ENCODE measurements at places on chromosomes 2 and 18.

DNA sequence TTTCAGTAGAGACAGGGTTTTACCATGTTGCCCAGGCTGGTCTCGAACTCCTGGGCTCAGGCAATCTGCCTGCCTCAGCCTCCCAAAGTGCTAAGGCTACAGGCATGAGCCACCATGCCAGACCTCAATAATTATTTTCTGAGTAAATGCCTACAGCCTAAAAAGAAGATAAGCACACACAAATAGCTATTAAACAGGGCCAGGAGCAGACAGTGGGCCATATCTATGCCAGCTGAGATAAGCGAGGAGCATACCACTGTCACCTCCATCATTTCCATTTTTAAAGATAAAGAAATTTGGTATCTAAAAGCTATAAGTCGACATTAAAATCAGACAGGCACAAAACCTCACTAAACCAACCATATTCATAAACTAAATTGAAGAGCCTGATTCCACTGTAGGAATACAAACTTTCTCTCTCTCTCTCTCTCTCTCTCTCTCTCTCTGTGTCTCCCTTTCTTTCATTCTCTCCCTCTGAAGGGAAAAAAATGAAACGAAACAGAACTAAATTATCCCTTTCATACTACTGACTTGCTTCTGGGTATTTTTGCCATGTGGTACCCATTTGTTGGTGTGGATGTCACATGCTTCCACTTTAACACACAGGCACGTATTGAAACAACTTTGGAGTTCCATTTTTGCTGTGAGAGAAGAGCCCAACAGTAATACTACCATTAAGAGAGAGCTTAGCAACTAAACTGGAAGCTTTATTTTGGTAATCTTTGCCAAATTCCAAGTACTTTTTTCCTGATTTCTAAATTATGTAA, 51.0 kb downstream of the FARSB start:
- no peak for DNase-seq

DNA sequence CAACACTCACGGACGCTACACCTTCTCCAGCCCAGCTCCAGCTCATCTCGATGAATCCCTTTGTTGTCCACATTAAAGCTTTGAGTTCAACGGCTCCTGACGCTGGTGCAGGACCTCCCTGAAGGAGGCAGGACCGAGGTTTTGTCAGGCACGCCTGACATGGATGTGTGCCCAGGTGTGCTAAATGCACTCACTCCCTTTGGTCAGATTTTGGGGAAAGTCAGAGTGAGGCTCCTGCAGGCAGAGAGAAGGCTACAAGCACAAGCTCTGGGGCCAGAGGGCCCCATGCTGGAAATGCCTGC, 78.6 kb downstream of the NDUFA10 start:
- no peak for DNase-seq

- no peak for DNase-seq
Observed at GRCh38 chr2:42908518-42909200, 116.3 kb upstream of the HAAO start.

DNA sequence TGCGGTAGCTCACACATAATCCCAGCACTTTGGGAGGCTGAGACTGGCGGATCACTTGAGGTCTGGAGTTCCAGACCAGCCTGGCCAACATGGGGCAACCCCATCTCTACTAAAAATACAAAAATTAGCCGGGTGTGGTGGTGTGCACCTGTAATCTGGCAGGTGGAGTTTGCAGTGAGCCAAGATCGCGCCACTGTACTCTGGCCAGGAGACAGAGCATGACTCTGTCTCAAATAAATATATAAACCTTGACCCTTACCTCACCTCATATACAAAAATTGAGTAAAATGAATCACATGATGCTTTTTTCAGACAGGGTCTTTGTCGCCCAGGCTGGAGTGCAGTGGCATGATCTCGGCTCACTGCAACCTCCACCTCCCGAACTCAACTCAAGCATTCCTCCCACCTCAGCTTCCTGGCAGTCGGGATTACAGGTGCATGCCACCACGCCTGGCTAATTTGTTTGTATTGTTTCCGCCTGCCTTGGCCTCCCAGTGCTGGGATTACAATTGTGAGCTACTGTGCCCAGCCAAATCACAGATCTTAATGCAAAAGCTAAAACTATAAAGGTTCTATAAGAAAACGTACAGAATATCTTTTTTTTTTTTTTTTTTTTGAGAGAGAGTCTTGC, 25.3 kb downstream of the XPO1 start:
- no peak for DNase-seq

DNA sequence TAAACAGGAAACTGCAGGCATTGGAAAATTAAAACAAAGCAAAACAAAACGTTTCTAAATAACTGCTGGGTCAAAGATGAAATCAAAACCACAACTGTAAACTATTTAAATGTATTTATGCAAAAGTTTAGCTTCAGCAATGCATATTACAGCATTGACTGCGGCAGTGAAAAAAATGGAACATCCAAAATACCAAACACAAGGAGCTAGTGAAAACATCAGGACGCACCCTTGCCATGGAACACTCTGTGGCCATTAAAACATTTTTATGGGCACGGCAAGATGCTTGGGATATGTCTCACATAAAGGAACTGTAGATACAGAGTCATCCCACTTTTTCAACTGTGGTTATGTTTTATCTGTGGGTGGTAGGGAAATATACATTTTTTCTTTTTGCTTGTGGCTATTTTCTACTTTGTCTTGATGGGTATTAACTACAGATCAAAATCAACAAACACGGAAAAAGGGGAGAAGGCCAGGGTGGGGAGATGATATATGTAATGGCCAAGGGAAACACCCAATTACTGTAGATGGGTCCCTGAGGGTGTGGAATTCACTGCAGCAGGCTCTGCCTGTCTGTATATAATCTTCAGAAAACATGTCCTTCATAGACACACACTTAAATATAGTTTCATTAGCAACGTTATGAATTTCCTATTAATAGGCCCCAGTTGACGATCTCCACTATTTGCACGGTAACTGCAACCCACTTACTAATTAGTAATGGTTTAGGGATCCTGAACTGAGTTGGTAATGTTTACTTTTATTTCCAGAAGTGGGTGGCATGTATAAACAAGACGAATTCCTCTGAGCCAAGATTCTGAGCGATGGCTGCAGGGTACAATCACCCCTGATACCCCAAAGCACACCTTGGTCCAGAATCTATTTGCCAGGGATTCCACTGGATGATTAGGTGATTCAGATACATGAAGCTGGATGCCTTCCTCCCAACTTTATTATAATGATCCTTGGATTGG, 110.5 kb downstream of the ACKR3 start:
- DNase-seq = no peak

- no peak for DNase-seq
Observed at GRCh38 chr2:19752500-19752899, 149.3 kb downstream of the TTC32 start.

DNA sequence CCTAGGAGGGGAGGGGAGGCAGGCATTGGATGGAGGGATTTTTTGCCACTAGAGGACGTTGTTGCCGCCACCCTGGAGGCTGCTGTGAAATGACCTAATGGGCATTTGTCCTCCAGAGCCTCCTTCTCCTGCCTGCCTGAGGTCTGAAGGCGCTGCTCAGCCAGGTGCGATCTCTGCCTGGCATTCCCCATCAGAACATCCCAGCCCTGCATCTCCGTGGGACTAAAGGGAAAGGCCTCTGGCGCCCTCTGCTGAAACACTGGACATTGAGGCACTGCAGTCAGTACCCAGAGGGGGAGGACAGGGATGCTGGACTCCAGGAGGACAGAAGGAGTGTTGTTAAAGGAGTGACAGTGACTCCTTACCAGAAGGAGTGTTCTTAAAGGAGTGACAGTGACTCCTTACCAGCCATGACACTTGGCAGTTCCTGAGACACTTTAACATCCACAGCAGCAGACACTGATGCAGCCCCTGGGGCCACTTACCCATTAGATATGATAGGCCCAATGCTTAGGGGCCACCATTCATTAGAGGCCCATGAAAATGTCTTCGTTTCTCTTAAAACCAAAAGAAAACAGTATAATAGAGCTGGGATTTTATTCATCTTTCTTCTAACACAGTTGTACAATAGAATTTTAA, 17.0 kb downstream of the THNSL2 start:
- DNase-seq = no peak

DNA sequence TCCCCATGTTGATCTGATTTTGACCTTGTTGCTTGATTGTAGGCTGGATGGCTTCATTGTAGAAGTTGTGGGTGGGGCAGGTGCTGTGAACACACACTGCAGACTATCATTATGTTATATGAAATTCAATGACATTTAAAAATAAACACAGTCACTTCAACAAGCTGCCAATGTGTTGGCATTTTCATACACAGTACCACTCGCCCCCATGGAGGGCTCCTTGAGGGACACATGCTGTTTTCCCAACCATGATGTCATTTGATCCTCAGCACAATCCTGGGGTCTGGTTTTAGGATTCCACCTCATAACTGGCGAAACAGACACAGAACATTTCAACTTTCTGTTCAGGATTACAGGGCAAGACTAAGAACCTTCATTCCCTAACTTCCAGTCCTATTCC, 86.9 kb downstream of the ZCCHC2 start:
- DNase-seq = no peak

DNA sequence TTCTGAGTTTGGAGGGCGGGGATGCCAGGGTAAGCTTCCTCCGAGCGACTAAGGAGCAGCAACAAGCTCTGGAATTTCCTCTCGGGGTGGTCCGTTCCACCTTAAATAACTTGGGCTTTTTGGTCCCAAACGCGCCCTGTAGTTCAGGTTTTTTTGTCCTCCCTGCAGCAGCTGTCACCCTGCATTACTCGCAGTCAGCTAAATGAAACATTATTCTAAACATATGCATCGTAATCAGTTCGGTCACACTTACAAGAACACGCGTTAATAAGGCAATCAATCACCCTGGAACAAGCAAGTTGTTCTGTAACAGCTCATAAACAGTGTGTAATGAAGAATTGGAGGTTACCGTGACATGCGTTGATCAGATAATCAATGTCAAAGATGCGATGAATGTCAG, 8.3 kb downstream of the EVX2 start:
- DNase-seq = no peak

DNA sequence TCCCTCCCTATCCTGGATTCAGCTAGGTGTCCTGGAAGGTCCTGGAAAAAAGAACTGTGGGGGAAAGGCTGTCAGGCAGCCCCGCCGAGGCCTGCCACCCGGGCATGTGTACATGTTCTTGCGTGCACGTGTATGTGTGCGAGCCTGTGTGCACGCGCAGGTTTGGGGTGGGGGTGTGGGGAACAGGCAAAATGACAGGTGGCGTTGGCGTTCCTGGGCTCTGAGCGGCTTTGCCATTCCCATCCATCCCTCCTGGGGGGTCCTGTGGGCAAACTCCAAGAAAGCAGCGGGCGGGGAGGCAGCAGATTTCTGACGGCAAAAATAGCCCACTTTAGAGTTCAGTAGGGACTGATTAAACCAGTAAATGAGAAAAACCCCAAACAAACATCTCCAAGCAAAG, 35.6 kb downstream of the EMX1 start:
- no peak for DNase-seq

DNA sequence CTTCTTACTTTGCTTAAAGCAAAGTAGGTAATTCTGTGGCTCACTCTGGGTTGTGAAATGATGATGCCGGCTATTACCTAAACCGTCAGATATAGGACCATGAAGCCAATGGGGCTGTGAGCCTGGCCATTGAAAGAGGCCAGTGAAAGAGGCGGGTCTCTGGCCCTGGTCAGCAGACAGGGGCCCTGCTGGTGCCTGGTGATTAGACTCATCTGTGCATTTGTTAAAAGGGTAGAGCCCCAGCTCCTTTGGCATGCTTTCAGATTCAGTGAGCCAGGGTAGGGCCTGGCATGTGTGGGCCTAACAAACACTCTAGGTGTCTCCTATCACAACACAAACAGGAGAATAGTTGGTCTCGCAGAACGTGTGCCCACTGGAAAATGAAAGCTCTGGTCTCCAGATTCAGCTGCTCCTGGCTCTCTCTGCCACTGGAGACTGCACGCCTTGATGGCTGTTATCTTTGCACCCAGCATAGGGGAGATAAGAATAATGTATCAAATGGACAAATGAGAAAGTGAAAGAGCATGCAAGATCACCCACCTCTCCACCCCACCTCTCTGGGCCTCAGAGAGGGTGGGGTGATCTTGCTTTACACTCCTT, 6.9 kb downstream of the LRRC30 start:
- no peak for DNase-seq

GRCh38 chr2:94869552-94870439, 1.4 kb upstream of the TEKT4 start:
- DNase-seq = no peak

DNA sequence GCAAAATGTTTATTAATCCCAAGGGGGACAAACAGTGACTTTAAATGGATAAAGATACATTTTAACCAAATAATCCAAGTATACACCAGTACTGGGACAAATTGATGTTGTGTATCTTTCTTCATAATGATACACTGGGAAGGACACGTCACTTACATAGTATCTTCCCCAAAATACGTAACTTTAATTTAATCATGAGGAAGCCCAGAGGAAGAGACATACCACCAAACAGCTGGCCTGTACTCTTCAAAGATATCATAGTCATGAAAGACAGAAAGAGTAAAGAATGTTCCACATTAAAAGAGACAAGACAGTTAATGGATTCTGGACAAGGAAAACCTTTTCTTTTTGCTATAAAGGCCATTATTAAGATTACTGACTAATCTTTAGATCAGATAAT, 37.1 kb downstream of the AGFG1 start:
- DNase-seq = no peak

DNA sequence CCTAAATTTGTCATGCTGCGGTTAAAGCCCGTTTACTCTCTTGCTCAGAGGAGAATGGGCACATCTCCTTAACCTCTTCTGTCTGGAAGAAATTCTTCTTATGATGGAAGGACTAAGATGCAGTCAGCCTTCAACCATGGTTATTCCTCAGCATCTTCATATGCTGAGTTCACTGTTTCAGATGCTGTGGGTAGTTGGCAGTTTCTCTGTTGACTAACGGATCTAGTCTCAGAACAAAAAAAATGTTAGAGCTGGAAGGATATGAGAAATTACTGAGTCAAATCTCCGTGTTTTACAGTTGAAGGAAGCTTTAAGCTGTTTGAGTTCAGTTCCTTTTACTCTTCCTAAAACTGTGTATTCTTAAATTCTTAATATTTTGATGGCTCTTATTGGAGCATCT, 43.6 kb upstream of the PGAP1 start:
- DNase-seq = no peak

GRCh38 chr18:21889570-21889969, 149.0 kb downstream of the MIB1 start:
- DNase-seq = no peak

- DNase-seq = no peak
Observed at GRCh38 chr2:96604104-96604503, 34.0 kb downstream of the KANSL3 start.
